ENCODE measurements at places on chromosomes 7 and 10.

DNA sequence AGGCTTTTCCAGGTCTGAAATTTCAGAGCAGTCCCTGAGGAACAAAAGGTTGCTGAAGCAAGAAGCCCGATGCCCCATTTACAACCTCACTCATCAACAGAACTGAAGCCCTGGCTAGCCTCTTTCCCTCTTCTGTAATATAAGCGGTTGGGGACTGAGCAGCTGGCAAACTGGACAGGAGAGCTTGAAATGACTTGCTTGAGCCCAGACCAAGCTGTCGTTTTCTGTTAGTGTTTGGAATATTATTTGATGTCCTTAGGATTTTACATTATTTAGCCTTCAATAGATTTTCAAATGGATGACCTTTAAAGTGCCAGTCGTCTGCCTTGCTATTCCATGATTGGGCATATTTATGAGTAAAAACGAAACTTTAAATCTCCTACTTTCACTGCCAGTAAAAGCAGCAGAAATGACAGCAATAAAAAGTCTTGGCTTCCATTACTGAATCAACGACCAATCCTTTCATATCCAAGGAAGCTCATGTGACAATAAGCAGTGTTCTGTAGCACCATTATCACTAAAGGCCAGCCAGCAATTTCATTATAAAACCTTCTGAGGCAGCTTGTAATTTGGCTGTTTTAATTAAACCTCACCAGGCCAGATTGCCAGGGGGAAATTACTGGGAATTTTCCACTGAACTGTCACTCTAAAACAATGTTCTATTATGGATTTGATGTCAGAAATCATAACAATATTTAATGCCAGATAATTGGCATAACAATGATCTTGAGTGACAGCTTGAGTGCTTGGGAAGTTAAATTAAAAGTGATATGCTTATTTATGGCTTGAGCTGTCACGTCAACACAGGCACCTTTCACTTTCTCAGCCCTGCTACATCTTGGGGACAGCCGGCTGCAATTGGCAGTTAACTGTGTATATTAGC, 85.9 kb downstream of the LSMEM1 start:
- DNase-seq = no peak

GRCh38 chr10:129774736-129775401, 189.2 kb downstream of the EBF3 start:
- DNase-seq = no peak

GRCh38 chr10:57657164-57657765, 610.4 kb downstream of the IPMK start:
- peak; percentile 52 for DNase-seq

GRCh38 chr10:48778193-48778857, 93.7 kb downstream of the WDFY4 start:
- no peak for DNase-seq

DNA sequence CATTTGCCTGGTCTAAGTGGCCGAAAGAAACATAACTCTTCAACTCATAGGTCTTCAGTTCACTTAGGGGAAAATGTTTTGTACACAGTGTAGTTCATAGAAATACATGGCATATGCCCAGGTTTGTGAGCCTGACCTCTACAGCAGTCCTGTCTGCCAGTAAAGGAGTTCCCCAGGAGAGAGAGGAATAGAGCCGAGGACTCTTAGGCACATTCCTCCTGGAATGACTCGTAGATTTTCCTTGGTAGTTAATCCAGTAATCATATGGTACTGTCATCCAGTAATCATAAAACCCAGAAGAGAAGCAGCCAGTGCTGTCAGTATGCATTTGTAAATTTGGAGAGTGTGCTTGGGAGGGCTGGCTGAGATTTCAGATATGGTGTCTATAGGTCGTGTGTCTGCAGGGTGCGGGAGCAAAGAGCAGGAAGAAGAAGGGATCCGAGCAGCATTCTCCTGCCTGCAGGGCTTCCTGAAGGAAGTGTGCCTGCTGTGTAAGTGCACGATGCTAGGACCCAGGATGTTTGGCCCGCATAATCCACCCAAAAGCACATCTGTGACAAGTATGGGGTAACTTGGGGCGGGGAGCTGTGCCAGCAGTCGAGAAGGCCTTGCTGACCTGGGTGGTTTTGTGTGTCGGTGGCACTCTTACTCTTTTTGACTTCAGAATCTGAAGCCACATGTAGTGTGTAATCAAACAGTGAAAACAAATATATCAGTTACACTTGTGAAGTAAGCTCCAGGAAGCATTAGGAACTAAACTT, 13.9 kb downstream of the EIF4H start:
- no peak for DNase-seq

- DNase-seq = no peak
Measured at GRCh38 chr10:84805149-84805548, 476.8 kb downstream of the CCSER2 start.
